ENCODE measurements at places on chromosomes 4 and X.

- no peak for DNase-seq
Measured at GRCh38 chr4:114284629-114285028, 305.2 kb upstream of the ARSJ start.

DNA sequence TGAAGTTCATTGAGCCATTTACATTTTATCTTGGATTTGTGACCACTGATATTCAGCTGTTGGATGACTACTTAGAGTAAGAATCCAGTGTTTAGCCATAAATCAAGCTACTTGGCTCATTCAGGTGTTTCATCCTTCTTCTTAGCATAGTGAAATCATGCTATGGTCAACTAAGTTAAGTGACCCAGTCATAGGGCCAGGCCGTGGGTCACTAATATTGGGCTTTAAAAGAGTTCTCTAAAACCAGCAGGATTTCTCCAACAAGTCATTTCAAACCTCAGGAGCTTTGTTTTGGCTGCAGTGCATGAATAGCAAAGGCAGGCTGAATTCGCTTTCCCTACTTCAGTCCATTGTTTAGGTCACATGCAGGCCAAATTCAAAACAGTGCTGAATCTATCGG, 181.0 kb downstream of the MAML3 start:
- peak; percentile 28 for DNase-seq

GRCh38 chr4:69748173-69748572, 12.2 kb downstream of the SULT1B1 start:
- no peak for DNase-seq

DNA sequence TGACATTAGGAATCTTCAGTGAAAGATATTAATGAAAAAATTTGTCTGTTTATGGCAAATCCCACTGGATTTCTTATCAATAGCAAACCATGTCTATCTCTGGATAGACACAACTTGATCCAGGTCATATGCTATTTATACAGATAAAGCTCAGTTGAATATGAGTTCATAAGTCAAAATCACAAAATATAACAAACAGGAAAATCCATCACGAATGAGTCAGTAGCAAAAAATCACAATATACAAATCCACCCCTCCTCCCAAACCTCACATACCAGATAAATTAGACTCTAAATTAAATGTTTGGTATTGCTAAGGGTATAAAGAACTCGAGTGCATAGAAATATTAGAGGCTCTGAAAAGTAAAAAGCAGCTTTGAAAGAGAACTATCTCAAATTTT, 420.5 kb downstream of the TLL1 start:
- peak; percentile 65 for DNase-seq

DNA sequence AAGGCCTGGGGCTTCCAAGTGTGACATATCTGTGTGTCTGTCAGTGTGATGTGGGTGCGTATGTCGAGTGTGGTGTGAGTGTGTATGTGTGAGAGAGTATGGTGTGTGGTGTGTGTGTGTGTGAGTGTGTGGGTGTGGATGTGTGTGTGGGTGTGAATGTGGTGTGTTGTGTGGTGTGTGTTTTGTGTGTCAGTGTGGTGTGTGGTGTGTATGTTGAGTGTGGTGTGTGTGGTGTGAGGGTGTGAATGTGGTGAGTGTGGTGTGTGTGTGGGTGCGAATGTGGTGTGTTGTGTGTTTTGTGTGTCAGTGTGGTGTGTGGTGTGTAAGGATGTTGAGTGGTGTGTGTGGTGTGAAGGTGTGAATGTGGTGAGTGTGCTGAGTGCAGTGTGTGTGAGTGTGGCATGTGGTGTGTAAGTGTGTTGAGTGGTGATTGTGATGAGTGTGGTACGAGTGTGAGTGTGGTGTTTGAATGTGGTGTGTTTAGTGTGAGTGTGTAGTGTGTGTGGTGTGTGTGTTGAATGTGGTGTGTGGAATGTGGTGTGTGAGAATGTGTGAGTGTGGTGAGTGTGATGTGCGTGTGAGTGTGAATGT, 61.6 kb upstream of the SORCS2 start:
- no peak for DNase-seq

- DNase-seq, result no peak
Measured at GRCh38 chr4:149121023-149121404, 678.8 kb upstream of the NR3C2 start.

GRCh38 chrX:40651620-40652223, 4.4 kb upstream of the CXorf38 start:
- DNase-seq, result peak; percentile 67

GRCh38 chr4:183838987-183839712, 66.0 kb upstream of the STOX2 start:
- DNase-seq, result peak; percentile 18

DNA sequence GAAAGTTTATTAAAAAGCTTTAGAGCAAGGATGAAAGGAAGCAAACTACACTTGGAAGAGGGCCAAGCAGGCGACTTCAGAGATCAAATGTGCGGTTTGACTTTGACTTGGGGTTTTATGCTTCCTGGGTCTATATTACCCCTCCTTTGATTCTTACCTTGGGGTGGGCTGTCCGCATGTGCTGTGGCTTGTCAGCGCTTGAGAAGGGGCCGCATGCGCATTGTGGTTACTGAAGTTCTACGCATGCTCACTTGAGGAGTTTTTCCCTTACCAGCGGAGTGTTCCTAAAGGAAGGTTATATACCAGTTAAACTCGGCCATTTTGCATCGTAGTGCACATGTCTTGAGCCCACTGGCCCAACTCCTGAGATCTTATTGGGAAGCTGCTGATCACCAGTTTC, 9.9 kb downstream of the ZNF157 start:
- DNase-seq, result no peak

GRCh38 chr4:77797239-77797638, 21.9 kb downstream of the CNOT6L start:
- DNase-seq, result peak; percentile 31

DNA sequence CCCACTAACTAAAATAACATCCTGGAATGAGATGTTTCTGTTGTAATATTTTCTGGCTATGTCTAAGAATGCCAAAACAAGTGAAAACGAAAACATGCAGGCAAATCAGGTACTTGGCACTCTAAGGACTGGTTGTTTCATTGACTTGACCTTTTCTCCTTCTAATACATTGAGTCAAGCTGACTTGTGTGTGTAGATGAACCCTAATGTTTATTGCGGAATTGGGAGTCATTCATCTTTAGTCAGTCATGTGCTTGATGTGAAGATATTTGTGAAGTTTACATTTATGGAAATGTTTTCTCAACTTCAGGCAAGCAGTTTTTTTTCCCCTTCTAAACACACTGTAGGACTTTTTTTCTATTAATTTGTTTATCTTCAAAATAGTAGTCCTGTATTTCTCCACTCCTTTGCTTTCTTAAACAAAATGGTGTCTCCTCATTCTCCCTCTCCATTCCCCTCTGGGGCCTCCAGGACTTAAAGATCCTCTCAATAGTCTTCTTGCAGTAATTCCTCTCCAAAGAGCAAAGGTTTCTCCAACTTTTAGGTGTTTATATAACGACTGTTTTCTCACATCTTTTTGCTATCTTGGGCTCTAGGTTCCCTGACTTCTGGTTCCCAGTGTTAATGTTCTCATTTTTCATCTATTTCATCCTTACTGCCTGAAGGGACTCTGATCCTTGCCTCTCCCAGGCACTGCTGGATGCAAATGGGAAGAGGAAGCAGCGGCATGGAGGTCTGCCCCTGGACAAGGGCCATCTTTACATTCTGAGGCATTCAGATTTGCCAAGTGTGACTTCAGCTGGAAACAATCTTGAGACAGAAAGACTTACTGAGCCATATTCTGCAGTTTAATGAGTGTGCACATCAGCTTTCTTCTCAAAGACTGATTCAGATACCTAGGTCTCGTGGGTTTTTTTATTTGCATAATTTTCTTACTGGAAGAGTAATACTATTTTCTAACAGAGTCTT, 166.4 kb downstream of the ARHGAP6 start:
- DNase-seq, result peak; percentile 47

- no peak for DNase-seq
Measured at GRCh38 chr4:2928242-2929176, 34.7 kb downstream of the NOP14 start.

- no peak for DNase-seq
Measured at GRCh38 chr4:95215991-95216605, 332.7 kb downstream of the UNC5C start.

GRCh38 chr4:143712155-143712550, 11.7 kb upstream of the FREM3 start:
- DNase-seq, result no peak

GRCh38 chrX:69496183-69496582, 7.9 kb upstream of the NALF2 start:
- DNase-seq, result no peak

GRCh38 chrX:27838185-27838584, 30.4 kb downstream of the MAGEB10 start:
- DNase-seq, result no peak

DNA sequence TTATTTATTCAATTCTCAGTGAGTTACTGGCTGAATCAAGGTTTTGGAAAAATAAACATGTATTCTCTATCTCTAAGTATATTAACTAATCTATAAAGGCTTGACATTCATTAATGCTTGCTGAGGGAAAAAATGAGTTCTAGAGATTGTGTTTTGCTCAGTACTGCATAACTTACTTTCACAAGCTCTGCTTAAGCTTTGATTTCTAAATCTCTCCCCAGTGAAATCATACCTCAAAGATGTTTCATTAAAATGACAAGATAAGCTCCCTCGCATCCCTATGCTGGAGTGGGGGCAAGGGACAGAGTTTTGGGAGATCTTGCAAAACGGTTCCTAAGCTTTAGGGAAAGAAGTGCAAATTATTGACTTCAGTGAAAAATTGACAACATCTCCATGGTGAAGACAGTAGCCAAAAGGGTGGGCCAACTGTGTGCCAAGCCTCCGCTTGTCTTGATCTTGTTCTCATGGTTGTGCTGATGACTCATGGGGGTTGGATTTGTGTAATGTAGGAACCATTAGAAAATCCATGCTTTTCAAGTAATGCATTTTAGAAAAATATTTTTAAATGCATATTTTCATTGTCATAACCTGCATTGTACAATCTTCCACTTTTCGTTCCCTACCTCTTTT, 521.4 kb downstream of the RPA4 start:
- DNase-seq, result no peak

DNA sequence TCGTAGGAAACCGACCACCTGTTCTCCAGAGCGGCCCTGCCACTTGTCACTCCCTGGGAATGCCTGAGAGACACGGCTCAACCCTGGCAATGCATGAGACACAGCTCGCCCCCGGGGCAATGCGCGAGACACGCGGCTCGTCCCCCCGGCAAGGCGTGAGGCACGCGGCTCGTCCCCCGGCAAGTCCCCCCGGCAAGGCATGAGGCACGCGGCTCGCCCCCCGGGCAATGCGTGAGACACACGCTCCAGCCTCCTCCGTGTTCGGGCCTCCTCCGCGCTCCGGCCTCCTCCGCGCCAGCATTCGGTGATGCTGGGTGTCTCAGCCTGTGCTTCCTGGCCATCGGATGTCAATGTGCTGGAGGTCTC, 27.5 kb upstream of the CPLX1 start:
- no peak for DNase-seq

GRCh38 chrX:81208916-81209315, 7.0 kb downstream of the SH3BGRL start:
- DNase-seq, result no peak

GRCh38 chrX:42624524-42624923, 153.4 kb downstream of the PPP1R2C start:
- no peak for DNase-seq

DNA sequence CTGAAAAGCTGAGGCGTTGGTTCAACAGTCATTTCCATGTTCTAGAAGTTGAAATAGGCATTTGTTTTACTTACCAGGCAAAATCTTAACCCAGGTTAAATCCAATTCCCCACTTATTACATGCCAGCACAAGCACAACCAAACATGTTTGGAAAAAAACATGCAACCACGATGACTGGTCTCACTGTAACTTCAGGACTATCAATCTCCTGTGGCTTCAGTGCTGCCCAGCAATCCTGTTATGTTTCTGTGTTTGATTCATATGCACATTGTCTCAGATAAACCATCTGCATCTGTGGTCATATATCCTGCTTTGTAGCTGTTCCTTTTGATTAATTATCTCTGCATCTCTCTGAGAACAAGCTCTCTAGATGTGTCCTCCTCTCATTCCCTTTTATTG, 28.3 kb downstream of the PRDM8 start:
- peak; percentile 36 for DNase-seq

- DNase-seq, result no peak
Measured at GRCh38 chr4:30789219-30789671, 69.1 kb downstream of the PCDH7 start.

- DNase-seq, result no peak
Measured at GRCh38 chr4:36665985-36666527, 384.6 kb downstream of the DTHD1 start.

DNA sequence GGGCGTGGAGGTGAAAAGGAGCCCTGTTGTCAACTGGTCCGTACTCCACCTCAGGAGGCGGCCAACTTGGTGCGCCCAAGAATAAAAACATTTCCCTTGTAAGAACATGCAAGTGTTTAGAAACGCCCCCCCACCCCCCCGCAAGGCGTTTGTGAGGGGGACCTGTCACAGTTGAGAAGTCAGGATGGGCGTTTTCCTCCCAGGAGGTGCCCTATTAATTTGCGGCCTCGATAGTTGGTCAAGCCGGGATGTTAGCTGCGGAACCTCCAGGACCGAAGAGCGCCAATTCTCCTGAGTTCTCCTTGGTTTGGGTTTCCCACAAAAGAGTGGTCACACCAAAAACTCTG, 651 bp upstream of the SAP30 start:
- no peak for DNase-seq

DNA sequence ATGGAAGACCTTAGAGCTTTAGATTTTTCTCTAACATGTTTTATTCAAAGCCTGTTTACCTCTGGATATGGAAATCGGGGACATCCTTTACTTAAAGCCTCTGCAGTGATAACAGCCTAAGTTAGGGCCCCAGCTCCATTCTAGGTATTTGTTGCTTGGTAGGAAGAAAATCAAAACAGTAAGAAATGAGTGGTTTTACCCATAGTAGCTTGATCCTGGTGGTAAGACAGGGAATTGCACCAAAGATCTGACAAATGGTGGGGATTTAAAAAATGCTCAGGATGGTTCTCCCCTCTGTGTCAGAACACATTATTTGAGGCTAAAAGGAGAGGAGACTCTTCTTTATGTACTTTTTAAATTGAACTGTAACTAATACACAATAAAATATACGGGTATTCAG, 52.4 kb downstream of the AFF2 start:
- DNase-seq, result peak; percentile 0

- DNase-seq, result no peak
Measured at GRCh38 chr4:169110633-169111032, 100.6 kb upstream of the CBR4 start.

DNA sequence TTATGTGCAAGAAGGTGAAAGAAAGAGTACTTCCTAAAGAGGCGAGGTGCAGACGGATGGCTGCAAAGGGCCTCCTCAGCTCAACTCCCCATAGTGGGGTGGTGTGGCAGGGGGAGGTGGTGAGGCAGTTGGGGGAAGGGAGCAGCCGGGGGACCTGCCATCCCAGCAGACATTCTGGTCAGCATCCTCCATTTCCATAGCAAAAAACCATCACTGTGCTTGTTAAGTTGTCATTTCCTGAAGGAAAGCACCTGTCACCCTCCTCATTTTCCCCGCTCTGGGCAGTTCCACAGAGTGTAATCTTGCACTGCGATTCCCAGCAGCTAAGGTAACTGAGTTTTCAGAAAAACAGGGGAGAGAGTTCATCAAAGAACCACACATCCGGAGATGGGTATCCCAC, 51.5 kb downstream of the TSPAN5 start:
- DNase-seq, result no peak

- no peak for DNase-seq
Measured at GRCh38 chrX:85024044-85024443, 20.4 kb downstream of the APOOL start.

- no peak for DNase-seq
Measured at GRCh38 chr4:52684896-52685295, 25.8 kb upstream of the USP46 start.

- DNase-seq, result no peak
Measured at GRCh38 chrX:50483283-50483682, 12.7 kb upstream of the DGKK start.

Data from ELR (cell line).